Adrenal gland (tissue), 19 donors: ENCODE measurements at places on chromosomes 13 and 19. TPM values are rescaled to one million over a fixed set of nuclear protein-coding genes. Genes with fewer than 3 reads are reported as not detected.

GRCh38 chr13:73985783-73986182, 148.4 kb downstream of the KLF12 start:
- no peak for DNase-seq

DNA sequence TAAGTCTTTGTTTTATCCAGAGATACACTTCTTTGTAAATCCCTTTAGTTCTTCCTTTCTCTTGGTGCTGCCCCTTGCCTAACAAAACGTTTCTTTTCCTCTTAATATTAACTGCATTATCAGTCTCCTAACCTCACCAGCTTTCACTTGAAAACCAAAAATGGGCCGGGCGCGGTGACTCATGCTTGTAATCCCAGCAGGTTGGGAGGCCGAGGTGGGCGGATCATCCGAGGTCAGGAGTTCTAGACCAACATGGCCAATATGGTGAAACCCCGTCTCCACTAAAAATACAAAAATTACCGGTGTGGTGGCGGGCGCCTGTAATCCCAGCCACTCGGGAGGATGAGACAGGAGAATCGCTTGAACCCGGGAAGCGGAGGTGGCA, 329.8 kb upstream of the MIR17HG start:
- no peak for DNase-seq

Gene PROZ
- not detected for total RNA-seq

Gene ZNF566
- 8.3 TPM for total RNA-seq

Gene ZNF534
- total RNA-seq: not detected
